ENCODE measurements at places on chromosomes 3 and 15.

DNA sequence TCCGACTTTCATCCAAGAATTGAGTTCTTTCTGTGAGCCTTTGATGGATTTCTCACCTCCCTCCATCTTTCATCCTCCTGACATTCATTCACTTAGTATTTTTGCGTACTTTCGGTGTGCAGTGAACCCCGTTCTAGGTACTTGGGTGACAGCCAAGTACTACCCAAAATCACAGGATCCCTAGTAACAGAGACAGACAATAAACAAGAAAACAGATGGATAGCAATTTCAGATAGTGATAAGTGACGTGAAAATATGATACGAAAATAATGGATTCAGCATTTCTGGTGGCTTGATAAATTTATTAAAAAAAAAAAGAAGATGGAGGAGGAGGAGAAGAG, 264 bp upstream of the CMTM6 start:
- no peak for DNase-seq

GRCh38 chr3:12489368-12489767, 5.1 kb downstream of the TSEN2 start:
- DNase-seq: no peak

GRCh38 chr3:195224156-195224979, 46.6 kb downstream of the XXYLT1 start:
- no peak for DNase-seq

- no peak for DNase-seq
These were observed 11.2 kb downstream of the IGDCC4 start for GRCh38 chr15:65411465-65412071.

DNA sequence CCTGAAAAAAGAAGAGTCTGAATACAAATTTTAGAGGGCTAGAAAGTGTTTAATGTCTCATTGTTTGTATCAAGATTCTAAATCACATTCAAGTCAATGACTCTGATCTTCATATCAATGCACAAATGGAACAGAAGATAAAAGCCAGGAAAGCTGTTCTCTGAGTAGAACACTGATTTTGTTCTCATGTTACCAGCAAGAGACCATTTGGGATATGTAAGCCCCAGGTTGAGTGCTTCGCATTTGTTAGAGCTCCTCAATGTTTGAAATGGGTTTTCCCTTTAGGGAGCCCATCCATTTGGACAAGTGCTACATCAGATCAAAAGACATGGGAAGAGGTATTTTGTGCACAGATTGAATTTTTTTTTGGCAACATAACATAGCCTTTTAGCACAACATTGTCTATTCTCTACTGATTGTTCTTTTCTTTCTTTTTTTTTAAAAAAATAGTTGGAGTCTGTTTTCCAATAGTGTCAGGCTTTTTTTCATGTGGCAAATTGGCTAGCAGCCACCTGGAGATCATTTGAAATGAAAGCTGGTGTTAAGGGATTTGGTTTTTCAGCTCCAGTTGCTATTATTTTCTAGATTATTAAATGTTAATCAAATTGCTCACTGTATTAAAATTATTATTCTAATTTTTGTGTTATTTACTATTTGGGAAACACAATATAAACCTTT, 74.5 kb upstream of the ZPLD1 start:
- no peak for DNase-seq

DNA sequence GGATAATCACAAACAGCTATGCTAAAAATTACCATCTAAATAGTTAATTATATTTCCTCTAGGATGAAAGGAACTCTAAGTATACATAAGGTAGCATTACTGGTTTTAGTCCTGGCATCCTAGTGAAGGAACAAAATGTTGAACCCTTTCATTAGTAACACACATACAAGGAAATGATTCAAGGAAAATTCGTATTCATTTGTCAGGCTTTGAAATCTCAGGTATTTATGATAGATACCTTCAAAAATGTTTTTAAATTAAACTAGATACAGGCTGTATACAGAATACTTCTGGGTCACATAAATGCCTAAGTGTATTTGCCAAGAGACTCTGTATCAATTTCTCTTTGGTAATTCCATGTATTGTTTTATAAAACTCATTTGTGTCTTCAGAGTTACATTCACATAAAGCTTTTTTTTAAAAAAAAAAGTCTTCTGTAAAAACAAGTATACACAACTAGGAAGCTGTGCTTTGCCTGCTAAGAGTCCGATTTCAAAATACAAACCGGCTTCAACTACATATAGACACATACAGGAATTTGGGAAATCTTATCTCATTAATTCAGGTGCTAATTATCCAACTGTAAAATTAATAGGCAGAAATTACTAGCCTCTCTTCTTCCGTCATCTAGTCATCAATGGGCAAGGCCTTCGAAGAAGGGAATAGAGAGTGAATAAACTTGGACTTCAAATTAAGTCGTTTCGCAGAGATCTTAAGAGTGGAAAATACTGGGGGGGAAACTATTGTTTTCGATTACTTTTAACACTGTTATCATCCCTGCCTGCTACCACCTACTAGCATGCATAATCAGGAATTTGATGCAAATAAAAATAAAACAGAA, 1.3 kb downstream of the SECISBP2L start:
- no peak for DNase-seq

DNA sequence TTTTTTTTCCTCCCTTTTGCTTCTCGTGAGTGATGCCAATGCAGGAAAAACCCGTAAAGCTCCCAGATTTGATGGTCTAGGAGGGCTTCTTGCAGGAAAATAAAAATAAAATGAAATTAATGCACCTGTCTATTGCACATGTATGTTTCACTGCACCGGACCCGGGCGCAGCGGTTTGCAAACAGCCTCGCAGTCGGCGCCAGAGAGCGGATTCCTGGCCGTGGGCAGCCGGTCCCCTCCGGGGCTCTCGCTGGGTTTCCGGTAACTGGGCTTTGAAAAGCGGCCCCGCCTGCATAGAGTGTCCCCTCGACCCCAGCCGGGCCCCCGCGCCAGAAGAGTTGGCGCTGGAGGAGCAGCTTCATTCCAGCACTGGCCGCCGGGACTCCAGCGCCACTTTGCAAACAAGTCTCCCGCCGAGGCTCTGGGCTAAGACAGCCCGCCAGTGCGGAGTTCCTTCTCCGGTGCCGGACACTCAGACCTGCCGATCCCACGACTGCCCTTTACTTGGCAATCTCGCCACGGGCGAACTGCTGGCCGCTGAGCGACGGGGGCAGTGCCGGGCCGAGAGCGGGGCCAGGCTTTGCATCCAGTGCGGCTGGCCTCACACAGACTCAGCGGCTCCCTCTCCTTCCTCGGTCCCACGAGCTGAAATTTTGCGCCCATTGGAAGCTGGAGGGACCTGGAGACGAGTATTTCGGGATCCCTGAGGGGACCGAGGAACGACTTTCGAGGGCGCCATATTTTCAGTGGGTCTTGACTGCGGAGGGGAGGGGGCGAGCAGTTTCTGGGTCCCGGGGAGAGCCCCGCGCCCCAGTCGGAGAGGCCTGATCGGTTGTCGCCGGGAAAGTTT, 225.9 kb upstream of the C2CD4B start:
- peak; percentile 43 for DNase-seq

DNA sequence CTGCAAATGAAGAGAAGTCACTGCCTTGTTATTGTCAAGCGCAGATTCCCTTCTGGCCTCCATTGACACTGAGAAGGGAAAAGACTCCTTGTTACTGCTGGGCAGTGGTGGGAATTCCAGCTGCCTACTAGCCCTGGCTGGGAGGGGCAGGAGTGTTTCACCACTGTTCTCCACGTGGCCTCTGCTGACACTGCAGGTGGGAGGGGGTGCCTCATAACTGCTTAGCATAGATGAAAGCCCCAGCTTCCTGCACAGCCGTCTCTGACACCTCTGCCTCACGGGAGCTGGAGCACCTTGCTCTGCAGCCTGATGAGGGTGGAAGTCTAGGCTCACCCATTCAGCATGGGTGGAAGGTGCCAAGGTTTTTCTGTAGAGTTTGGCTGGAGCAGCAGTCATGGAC, 52.1 kb downstream of the TM2D3 start:
- no peak for DNase-seq

DNA sequence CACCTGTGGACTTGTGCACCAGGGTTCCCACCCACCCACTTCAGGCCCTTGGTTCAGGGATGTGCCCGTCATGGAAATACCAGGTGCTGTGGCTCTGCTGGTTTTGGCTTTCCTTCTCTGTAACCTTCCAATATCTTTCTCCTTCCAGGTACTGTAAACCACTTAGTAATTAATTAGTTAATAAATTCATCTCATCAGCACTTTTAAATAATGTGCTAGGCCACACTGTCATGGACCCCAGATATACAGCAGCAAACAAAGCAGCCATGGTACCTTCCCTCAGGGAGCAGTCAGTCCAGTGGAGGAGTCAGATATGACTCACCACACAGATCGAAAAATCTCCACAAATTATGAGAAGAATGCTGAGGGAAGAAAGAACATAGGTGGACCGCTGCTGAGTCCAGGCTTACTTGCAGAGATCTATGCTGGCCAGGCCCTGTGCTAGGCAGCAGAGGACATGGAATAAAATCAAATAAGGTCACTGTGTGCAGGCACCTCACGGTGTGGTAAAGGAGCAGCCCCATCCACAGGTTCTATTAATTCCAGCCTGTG, 6.8 kb upstream of the GATA2 start:
- no peak for DNase-seq

- no peak for DNase-seq
These were observed 266.2 kb upstream of the VEPH1 start for GRCh38 chr3:157769378-157769777.

DNA sequence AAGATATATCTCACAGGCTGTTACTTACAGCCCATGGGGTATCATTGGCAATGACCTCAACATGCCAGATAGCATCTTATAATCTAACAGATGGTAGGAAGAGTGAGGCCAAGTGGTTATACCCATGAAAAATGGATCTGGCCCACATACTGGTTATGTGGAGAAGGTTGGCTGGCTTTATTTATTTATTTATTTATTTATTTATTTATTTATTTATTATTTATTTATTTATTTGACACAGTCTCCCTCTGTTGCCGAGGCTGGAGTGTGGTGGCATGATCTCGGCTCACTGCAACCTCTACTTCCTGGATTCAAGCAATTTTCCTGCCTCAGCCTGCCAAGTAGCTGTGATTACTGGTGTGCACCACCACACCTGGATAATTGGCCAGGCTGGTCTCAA, 11.6 kb downstream of the FBXO40 start:
- DNase-seq: no peak

DNA sequence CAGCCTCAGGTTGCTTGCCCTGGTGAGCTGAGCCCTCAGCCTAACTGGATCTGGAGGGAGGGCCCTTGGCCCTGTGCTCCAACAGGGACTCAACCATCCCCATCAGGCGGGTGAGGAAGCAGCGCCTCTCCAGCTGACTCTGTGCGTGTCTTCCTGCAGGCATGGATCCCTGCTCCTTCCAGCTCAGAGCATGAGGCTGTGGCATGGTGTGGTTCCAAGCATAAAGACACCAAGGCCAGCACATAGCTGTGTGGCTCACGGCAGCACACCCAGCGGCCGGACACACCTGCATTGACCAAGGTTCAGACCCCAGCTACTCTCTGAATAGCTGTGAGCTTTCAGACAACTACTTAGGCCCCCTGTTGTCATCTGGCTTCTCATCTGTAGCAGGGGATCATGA, 131.0 kb upstream of the PLXNA1 start:
- no peak for DNase-seq

DNA sequence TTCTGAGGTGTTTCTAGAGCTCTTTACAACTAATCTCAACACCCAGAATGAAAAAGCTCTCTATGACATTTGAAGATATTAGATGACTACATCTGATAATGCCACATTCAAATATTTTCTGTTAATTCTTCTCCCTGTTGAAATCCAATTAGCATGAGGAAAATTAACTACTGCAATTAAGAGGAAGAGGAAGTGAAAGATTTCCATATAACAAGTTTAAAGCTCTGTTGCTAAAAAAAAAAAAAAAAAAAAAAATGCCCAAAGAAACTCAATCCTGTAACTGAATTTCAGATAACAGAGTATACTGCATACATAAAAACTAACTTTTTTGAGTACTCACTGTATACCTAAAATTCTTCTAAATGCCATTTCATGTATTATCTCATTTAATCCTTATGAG, 109.8 kb downstream of the TNIK start:
- DNase-seq: no peak

GRCh38 chr15:43238671-43239131, 17.9 kb upstream of the EPB42 start:
- no peak for DNase-seq

DNA sequence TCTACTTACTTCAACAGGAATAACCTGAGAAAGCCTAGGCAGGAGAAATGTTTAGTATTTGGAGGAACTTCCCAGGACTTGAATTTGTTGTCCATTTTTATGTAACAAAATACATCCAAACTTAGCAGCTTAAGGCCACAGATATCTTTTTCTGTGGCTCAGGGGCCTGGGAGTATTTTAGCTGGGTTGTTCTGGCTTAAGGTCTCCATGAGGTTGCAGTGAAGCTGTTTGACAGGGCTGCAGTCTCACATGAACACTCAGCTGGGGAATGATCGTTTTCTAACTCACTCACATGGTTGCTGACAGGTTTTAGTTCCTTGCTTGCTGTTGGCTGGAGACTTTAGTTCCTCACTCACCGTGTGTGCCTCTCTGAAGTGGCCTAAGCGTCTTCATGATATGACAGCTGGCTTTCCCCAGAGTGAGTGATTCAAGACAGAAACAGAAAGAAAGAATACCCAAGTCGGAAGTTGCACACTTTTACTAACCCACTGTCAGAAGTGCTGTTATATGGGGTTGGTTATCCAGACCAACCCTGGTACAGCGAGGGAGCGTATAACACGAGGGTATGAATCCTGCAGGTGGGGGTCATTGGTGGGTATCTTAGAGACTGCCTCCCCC, 229.7 kb upstream of the TBL1XR1 start:
- DNase-seq: peak; percentile 73

DNA sequence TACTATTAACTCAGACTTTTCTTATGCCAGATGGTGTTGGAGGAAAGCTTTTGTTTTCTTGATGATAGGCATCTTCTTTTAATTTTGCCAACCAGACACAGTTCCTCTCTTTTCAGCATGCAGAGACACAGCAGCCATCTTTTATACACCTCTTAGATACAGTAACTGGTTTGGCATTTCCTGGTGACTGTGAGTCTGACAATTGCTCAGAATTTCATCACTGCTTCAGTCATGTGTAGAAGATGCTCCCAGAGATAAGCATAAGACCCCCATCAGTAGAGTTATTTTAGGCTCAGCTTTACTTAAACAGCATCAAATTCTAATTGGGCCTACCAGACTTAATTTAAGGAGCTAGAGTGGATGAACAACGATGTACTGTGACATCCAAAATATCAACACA, 779.0 kb downstream of the SQOR start:
- DNase-seq: no peak

- no peak for DNase-seq
These were observed 7.3 kb downstream of the SST start for GRCh38 chr3:187662848-187663409.

DNA sequence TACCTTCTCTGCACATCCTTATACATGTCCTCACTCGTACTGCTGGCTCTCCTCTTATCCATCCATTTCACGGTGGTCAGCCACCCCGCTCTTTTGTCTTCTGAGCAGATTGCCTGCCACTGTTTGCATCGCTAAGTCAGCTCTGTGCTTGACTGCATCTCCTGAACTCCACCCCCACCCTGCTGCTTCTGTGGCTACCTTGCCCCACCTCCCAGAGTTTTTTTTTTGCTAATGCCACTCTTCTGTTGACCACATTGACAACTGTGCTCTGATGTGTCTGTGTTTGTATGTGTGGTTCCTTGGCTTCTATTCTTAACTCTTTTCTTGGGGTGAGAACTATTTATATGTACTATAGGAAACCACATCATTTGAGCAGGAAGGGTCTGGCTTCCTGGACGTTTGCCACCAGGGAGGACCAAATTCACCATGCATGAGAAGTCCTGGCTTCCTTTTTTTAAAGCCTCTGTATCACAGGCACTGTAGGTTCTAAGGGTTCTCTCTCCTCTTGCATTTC, 12.8 kb upstream of the MTMR10 start:
- peak; percentile 68 for DNase-seq

- no peak for DNase-seq
These were observed 226.4 kb downstream of the OPA1 start for GRCh38 chr3:193819117-193820010.

All from GM10248 (cell line).